NCI-H1930 (cell line): ENCODE measurements at places on chromosomes 1 and 21.

GRCh38 chr1:175188936-175189335, 3.6 kb downstream of the KIAA0040 start:
- no peak for DNase-seq

- DNase-seq: no peak
Observed at GRCh38 chr21:18354947-18355346, 48.6 kb downstream of the TMPRSS15 start.

DNA sequence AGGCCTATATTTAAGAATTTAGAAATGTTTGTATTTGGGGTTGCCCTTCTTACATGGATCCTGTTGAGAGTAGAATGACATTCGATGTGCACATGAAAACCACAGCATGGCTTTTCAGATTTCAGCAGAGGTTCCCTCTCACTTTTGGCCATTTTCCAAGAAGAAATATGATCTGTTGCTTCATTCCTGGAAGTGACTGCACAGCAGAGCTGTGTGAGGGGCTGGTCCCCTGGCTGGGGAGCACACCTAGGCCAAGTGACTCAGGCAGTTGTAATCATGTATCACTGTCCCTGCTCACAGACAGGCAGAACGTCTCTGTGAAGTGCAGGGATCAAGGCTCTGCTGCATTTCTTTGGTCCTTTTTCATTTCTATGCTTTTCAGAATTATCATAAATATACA, 32.3 kb downstream of the AGT start:
- DNase-seq: peak; percentile 7

DNA sequence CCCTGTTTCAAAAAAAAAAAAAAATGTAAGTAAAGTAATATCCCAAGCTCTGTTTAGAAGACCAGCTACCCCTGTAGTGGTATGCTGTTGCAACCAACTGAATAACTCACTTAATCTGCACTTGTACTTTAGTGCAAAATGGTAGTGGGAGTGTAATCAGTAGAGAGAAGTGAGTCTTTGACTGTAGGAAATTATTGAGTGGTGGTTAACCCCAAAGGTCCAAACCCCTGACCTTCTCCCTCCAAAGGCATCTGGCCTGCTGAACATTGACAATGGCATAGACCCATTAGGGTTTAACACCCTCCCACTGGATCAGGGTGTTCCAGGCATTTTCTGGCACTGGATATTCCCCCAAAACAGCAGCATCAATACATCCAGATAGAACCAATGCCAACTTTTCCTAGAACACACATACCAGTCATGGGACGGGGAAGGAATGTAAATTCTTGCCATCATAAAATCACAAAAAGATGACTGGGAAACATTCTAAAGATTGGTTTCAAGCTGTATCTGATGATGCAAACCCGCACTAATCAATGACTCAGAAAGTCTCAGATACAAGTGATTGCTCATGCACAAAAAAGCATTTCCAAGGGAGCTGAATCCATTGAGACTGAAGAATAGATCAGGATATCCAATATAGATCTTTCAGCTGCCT, 110.3 kb downstream of the MRPL39 start:
- no peak for DNase-seq

DNA sequence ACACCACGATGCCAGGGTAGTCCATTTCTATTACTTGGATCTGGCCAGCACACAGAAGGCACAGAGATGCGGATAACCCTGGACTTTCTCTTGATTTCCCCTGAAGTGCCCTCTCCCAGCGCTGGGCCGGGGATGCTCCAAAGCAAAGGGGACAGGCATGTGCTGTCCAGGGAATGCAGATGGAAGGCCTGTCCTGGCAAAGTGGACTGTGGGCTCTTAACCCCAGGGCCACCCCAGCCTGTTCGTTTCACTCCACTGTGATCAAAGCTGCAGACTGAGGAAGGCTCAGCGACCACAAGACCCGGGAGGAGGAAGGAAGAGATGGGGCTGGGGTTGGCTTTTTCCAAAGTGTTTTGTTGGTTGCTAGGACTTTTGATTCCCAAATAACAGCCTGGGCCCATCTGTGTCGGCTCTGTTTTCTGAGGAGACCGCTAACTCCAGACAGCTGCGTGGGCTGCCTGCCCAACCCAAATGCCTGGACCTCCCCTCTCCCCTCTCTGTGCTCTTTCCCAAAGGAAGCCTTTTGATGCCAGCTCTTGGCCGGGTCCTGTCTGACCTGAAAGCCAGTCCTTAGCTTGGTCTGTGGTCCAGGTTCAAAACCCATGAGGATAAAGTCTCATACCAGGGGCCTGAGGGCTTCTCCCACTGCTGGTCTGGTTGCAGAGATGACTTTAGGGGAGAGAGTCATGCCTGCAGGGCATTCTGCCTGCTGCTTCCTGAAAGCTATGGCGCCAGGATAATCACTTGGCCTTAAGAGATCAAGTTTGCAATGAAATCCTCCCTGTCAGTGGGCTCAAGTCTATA, 119.6 kb upstream of the CD34 start:
- DNase-seq: no peak

DNA sequence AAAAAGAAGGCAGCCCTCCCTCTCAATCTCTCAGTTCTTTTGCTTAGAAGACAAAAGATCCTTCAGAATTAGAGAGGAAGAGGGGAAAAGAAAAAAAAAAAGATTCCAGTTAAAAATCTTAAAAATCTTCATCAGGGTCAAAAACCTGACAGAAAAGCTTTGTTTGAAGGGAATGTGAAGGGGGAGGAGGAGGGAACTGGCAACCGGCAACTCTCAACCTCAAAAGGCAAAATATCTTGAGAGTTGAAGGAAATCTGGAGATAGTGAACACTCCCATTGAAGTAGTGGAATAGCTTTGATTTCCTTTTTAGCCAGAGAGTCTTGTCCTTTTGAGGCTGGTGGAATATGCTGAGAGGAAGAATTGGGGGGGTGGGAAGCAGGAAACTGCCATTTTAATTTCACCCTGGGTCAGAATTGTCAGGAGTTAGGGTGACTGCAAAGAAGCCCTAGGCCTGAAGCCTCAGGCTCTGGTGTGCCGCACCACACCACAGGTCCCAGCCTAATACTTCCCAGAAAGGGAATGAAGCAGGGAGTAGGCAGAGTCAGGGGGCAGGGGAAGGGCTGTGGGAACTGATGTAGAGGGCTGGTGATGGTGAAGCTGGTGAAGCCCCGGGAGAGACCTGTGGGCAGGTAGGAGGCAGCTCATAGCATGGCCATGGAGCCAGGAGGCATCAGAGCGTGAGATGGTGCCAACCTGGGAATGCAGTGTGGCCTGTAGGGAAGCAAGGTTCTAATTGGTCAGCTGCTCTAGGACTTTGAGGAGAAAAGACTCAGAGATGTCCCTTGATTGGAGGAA, 24.6 kb downstream of the KIRREL1 start:
- DNase-seq: no peak

DNA sequence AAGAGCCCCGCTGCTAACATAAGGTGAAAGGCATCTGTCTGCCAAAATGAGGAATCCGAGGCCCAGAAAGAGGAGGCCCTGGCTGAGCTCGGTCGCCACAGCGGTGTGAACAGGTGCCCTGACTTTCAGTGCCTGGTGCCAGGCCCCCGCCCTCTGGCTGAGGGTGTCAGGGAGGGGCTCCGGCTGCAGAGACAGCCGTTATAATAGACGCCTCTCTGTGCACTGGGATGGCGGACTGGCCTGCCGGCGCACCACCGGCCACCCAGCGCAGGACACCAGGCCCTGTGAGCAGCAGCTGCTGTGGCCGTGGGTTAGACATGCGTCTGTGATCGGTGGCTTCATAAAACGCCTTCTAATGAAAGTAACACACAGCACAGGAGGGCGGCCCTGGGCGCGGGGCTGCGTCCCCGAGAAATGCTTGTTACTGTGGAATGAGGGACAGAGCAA, 51.4 kb upstream of the ACTRT2 start:
- DNase-seq: no peak

DNA sequence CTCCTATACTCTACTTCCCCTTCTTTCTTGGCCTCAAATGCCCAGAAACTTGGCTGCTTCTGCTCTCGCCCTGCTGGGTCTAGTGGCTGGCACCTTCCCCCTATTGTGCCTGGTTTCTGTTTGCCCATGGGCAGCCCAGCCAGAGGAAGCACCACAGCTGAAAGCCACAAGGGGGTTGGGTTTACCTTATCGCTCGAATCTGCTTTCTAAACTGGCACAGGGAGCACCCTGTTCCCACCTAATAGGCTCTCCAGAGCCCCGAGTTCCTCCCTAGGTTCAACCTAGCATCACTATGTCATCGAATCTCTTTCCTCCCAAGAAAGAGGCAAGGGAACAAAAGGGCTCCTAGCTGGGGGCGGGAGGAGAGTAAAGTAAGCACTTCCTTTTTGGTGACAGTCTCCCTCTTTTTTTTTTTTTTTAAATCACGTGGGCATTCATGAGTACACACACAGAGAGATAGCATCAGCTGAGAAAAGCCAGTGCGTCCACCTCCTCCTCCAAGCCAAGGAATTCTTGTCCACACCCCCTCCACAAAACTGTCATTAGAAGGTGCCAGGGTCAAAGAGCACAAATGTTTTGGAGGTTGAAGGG, 72.8 kb downstream of the PLEKHA6 start:
- no peak for DNase-seq

DNA sequence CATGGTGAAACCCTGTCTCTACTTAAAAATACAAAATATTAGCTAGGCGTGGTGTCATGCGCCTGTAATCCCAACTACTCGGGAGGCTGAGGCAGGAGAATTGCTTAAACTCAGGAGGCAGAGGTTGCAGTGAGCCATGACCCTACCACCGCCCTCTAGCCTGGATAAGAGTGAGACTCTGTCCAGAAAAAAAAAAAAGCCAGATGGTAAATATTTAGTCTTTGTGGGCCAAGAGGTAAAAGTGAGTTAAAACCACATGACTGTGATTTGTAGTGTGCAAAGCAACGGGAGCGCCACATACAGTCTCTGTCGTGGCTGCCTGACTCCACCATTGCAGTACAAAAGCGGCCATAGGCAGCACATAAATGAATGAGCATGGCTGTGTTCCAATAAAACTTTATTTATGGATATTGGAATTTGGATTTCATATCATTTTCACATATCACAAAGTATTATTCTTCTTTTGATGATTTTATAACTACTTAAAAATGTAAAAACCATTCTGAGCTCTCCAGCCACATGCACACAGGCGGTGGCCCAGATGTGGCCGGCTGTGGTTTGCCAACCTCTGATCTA, 51.8 kb upstream of the CASZ1 start:
- no peak for DNase-seq

DNA sequence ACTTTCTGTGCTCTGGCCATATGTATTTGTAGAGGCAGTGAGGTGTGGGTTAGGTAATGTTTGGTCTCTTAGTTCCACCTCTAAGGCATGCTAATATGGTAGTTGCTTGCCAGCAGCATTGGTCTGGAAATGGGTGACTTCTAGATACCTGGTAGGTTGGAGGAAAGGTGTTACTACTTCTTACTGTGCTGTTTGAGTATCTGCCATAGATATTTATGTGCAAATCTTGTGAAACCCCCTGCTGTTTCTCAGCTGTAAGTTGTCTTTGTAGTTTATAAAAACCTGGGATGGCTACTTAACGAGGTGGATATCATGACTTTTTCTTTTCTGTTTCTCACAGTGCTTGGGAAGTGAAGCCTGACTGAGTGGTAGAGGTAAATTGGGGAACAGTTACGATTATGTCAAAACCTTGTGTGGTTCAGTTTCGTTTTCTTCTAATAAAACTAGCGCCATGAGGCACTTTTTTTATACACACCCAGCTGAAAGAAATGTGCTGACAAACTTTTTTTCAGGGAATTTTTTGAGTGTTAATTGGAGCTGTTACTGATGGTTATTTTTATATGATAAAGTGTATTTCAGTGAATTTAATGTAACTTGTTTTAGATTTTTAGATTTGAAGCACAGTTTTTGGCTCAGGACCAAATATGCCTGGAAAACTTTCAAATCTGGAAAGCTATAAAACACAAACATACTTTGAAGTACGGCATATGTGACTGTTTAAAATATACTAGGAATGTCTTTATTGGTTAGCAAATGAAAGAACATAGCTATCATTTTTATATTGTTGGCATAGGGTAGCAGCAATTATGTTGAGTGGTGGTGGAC, 42.1 kb downstream of the CAMSAP2 start:
- no peak for DNase-seq

DNA sequence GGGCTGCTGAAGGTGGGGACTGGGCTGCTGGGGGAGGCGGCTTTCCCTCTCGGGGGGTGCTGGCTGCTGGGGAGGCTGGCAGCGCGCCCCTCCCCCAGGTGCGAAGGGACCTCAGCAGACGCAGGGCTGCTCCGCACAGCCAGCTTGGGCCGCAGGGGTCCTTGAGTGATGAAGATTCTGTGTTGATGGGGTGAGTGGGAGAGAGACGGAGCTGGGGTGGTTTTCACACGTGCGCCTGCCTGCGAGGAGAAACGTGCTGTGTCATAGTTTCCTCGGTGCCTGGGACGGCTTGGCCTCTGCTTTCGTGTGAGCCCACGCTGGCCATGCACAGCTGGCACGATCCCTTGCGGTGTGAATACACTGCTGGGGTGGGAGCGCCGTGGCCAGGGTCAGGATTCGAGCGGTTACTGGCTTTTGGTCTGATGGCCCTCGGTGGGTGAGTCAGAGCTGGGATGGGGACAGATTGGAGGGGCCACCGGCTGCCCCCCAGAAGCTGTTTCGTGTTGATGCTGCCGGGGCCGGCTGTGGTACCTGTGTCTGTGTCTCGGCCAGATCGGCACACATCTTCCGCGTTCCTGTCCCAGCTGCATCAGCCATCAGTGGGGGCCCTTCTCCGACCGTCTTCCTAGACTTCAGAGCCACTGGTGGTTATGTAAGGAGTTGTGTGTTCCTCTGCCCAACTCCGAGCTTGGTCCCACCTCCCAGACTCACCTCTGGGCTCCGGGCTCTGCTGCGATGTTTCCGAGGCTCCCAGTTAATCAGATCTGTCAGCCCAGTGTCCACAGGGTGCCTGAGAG, 24.9 kb downstream of the PRKCZ start:
- no peak for DNase-seq

DNA sequence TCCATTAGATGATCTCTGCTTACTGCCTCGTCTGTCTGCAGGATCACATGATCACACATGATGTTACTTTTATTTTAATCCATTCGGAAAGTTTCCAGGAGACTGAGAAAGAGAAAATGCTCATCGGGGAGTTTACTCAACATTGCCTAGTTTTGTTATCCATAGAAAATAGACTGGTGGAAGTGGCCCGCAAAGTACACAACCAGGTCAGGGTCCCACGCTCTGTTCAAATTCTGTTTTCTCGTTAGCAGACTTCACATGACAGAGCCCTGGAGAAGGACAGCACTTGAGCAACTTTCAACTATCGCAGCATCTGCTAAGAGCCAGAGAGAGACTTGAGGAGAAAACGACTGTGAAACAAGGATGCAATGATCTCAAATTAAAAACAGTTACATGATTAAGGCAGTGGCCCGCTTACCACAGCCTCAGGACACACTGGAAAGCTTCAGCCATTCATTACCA, 44.2 kb downstream of the ADAMTS1 start:
- no peak for DNase-seq

DNA sequence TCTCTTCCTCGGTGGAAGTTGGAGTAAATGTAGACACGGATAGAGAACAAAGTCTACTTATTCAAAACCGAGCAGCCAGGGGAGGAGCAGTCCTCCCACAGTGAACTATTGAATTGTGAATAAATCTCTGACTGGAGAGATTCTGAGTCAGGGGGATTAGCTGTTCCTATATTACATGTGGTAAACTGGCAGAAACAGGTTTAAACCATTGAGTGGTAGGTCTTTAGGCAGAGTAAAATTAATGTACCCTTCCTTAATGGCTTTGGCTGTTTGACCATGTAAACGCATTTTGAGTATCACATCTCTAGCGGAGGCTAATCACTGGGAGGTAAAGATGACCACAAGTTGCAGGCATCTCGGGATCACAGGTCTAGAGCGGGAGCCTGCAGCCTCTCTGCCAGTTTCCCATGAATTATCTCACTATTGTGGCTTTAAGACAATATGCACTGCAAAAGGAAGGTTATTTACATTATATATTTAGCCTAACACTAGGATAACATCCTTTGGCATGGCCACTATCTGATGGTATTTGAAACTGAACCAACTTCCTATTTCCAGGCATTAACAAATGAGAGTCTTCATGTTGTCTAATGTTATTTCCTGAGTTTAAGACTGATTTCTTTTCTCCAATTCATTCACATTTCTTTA, 7.9 kb upstream of the DISC1 start:
- DNase-seq: no peak
